ENCODE measurements at places on chromosomes 2 and 18. TPM values are rescaled to one million over a fixed set of nuclear protein-coding genes. Genes with fewer than 3 reads are reported as not detected.

GRCh38 chr18:26495287-26495686, 53.1 kb downstream of the KCTD1 start:
- no peaks in the 10 kb centered on the region for H3K27me3 ChIP-seq
- no peak overlapping the region for H3K4me3 ChIP-seq
- no peak for DNase-seq
- no peaks in the 10 kb centered on the region for H3K4me1 ChIP-seq

GRCh38 chr2:213806125-213806726, 522.0 kb downstream of the SPAG16 start:
- H3K27me3 ChIP-seq, result no peaks in the 10 kb centered on the region
- H3K4me3 ChIP-seq, result no peak overlapping the region
- DNase-seq, result no peak
- no peak overlapping the region for H3K27ac ChIP-seq
- H3K4me1 ChIP-seq, result no peaks in the 10 kb centered on the region

GRCh38 chr2:168471163-168471475, 15.0 kb downstream of the CERS6 start:
- no peak overlapping the region for H3K4me3 ChIP-seq
- H3K27ac ChIP-seq, result no peak overlapping the region
- H3K4me1 ChIP-seq, result peaks cover 20% of the 10 kb centered on the region
- no peak for DNase-seq

DNA sequence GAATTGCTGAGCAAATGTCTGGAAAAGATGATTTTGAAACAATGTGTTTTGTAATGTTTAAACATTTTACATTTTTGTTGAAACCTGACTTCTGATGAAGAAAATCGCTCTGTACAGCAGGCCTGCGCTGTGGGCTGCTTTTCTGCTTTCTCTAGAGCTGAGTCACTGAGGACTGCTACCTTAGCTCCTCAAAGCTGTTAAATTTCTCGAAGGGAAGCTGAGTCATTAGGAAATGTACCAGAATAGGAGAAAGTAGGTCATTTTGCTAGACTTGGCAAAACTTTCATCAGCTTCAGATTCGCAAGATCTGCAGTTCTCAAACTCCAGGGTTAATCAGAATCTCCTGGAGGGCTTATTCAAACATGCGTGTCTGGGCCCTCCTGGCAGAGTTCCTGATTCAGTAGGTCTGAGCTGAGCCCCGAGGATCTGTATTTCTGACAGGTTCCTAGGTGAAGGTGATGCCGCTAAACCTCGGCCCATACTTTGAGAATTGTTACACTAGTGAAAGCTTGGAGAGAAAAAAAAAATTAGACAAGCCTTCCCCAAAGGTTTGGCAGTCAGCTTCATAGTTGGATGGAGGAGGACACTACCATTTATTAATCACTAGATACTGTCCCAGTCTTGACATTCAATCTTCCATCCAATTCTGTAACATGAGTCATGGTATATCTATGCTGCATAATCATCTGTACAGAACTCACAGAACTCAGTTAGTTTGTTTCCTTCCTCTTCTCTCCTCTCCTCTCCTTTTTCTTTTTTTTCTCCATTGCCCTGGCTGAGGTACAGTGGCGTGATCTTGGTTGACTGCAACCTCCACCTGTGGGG, 297.6 kb downstream of the PARD3B start:
- peak; percentile 9 for DNase-seq
- H3K36me3 ChIP-seq, result no peaks in the 10 kb centered on the region
- H3K27ac ChIP-seq, result no peak overlapping the region
- peaks cover 22% of the 10 kb centered on the region for H3K4me1 ChIP-seq

DNA sequence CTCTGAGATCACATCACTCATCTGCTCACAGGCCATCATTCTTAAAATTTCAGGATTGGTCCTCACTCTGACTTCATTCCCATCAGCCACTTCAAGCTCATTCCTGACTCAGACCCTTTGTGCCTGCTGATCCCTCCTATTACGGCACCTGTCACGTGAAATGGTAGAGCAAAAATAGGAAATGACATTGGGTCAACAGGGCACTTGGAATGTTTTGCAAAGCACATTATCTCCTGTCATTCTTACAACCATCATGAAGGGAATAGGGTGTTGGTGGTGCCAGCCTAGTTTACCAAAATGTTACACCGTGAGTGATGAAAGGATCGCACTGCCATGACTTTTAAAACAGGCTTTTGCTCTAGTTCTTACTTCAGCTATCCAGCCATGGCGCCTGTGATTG, 61.1 kb downstream of the EIF5B start:
- H3K27me3 ChIP-seq, result no peaks in the 10 kb centered on the region
- no peaks in the 10 kb centered on the region for H3K36me3 ChIP-seq
- H3K4me1 ChIP-seq, result peaks cover 7% of the 10 kb centered on the region
- no peak overlapping the region for H3K4me3 ChIP-seq

Gene PPP4R1
- total RNA-seq, result 104 TPM

Data from tibial nerve (tissue), 4 donors.